SJCRH30 (cell line): ENCODE measurements at places on chromosomes 12 and 14.
A peak's percentile ranks its signal among the peaks of the same experiment; 100 is the strongest.

GRCh38 chr12:104526320-104526719 is 69.6 kb downstream of the CHST11 start:
- DNase-seq = peak; percentile 45

DNA sequence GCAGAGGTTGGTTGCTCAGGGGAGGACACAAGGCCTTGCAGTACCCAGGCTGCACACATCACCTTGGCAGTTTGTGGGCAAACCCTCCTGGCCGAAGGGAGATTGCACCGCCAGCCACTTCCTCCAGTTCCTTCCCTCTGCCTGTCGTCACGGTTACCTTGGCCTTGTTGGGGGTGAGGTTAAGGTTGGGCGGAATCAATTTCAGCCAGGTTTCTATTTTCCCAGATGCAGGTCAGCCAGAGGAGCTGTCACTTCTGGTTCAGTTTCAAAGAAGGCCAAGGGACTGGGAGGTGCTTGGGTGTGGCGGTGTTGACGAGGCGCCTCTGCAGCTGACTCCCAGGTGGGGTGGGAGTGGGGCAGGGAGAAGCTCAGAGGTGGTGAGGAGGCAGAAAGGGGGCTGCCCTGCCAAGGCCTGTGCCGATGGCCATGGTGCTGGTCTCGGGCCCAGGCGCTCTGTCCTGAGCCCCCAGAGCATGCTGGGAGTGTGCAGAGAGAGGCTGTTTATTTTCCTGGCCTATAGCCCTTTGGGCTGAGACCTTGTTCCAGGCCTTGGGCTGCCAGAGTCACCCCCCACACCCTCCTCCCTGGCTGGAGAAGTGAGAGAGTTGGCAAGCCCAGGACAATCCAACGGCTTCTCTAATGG is 31.4 kb downstream of the JDP2 start:
- no peak for DNase-seq

DNA sequence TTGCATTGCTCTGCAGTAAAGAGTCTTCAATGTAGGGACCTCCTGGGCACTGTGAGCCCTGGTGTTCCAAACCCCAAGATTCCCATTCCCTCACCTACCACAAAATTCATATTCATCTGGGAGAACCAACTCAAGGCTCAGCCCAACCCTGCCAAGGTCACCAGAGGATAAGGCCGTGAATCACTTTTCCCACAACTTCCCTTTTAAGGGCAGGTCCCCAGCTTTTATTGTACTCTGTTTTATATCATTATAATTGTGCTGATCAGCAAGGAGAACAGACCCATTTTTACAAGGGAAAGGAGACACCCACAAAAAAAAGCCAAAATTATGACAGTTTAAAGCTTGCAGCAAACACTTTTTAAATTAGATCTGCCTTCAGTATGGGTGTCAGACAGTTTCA is 363.0 kb upstream of the FKBP4 start:
- no peak for DNase-seq

GRCh38 chr12:14572401-14572800 is 4.7 kb upstream of the PLBD1 start:
- no peak for DNase-seq

DNA sequence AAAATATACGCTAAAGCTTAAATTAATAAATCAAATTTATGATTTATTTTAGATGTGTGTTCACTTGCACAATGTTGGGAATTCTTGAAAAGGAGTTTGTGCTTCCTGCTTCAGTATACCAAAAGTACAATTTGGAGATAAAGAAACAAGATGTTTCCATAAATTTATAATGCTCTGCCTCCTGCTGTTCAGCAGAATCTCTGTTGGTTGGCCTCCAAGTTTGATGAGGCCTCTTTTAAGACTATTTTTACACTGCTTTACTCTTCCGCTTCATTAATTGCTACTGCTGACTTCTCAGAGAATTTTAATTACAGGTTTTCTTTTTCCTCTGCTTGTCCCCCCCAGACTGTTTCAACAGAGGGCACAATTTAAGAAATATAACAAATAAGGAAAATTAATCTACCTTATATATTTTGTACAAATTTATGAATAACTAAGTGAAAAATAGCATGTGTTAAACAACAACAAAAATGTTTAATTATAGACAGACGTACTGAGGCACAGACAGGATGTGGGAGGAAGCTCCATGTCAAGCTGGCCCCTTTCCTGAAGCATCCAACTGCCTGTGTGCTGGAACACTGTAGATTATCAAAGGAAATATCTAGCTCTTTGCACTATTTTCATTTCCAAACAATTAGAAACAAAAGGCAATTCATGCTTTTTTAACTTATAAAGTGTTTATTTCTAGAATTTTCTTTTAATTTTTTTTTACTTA is 83.9 kb downstream of the PIK3C2G start:
- no peak for DNase-seq

- DNase-seq = no peak
Measured at GRCh38 chr14:103892247-103892646, 36.0 kb upstream of the TDRD9 start.

- DNase-seq = no peak
Measured at GRCh38 chr14:102154821-102155549, 15.3 kb downstream of the WDR20 start.

- DNase-seq = no peak
Measured at GRCh38 chr12:10339053-10339840, 31.6 kb downstream of the KLRD1 start.

GRCh38 chr14:89430391-89431236 is 13.6 kb upstream of the FOXN3 start:
- no peak for DNase-seq

- DNase-seq = peak; percentile 73
Measured at GRCh38 chr12:124191024-124191359, 103.9 kb upstream of the RFLNA start.

GRCh38 chr14:65422088-65422834 is 9.7 kb downstream of the FUT8 start:
- no peak for DNase-seq

DNA sequence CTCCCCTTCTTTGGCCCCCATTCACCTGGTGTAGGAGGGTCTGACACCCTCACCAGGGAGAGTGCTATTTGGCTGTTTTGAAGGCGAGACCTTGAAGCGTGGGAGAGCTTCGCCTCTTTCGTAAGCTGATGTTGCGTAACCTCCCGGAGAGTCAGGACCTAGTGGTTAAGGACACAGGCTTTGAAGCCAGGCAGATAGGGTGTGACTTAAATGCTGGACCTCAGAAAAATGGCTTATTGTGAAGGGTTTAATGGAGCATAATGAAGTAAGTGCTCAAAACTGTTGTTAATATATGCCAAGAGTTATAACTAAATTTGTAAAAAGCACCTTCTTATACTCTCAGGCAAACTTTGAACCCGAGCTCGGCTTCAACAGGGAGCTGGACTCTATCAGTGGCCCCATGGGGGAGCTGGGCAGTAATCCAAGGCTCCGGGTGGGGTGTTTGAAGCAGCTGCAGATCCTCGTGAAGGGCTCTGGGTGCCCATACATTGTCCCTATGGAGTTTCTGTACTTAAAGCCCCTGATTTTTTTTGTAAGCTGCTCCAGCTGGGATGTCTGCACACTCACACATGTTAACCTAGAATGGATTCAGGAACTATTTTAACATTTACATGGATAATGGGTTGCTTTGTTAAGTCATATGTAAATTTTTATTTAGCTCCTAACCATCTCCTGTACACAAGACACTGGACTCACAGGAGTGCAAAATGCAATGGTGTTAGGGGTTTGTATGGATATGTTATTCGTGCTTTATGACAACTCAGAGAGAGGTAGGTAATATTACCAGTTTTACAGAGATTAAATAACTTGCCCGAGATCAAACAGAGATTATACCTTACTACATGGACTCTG is 26.0 kb downstream of the PPFIBP1 start:
- peak; percentile 90 for DNase-seq

GRCh38 chr14:21003788-21004346 is 4.8 kb downstream of the SLC39A2 start:
- peak; percentile 19 for DNase-seq

DNA sequence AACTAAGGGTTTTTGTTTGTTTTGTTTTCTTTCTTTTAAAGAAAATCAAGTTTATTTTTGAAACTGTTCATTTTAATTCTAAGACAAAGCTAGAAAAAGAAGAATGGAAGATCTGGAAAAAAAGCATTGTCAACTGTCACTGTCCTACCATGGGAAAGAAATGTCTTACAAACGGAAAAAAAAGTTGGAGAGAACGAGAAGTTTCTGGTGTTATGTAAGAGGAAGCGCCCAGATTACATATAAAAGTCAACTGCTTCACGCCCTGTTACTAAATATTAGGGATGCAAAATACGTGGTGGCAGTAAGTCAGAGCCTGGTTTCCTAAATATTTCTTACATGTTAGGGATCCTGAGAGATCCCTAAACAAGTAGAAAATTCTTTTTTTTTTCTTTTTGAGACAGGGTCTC is 14.3 kb upstream of the FBXL14 start:
- peak; percentile 36 for DNase-seq

DNA sequence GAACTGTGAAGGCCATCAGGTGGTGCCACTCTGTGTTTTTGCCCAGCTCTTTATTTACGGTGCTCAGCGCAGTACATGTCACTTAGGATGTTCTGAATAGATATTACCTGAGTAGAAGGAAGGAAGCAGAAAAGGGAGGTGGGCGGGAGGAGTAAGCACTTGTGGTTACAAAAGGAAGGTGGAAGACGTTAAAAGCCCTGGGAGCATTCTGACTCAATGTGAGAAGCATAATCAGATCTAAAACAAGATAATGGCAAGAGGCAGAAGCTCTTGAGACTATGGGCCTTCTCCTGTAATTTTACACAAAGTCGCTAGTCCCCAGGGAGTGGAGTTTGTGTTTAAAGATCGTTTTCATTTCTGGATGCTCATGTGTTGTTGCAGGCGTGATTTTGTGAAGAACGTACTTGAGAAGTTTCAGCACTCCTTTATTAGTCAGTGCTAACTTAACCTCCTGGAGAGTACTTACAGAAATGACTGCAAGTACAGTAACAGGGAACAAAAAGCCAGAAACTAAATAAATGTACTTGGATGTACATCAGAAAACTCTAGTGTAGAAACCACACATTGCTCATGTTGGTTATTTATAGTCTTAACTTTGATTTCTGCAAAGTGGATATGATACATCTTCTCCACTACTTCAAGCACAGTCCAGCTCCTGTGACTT is 1523.5 kb downstream of the AACS start:
- DNase-seq = no peak

GRCh38 chr12:22447223-22447622 is 97.1 kb downstream of the C2CD5 start:
- DNase-seq = no peak

DNA sequence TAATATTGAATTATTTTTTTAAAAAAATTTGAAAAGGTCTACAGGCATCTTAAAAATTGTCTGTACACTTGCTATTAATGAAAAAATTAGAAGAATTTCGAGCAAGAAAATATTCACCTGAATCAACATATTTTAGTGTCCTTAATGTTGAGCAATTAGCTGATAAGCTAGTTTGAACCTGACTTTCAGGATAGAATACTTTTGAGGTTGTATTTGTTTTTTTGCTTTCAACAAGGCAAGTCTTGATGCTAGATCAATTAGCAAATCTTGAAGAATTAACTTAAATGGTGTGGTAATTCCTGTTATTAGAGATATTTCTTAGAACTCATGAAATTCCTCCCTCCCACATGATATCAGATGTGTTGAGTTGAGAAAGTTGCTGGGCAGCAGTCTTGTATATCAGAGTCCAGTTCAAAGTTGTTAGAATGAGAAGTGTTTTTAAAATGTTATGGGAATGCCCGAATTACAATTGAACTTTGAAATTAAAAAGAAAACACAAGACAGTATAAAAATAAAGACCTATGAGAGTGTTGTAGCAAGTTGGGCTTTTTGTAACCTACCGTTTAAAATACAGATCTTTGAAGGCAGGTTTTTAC is 119.2 kb downstream of the TRMT5 start:
- DNase-seq = no peak

DNA sequence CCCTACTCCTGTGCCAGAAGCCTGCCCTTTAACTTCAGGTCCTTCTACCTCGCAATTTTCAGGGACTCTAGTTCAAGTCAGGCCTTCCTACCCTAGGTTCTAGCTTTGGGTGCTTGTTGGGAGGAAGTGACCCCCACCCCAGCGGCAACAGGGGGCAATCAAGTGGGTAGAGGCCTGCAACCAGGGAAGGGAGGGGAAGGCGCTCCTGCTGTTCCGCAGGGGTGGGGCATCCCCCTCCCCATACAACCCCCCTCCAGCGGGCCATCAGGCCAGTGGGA is 204 bp upstream of the PRPH start:
- no peak for DNase-seq

- DNase-seq = no peak
Measured at GRCh38 chr14:93780813-93781400, 7.4 kb downstream of the PRIMA1 start.

DNA sequence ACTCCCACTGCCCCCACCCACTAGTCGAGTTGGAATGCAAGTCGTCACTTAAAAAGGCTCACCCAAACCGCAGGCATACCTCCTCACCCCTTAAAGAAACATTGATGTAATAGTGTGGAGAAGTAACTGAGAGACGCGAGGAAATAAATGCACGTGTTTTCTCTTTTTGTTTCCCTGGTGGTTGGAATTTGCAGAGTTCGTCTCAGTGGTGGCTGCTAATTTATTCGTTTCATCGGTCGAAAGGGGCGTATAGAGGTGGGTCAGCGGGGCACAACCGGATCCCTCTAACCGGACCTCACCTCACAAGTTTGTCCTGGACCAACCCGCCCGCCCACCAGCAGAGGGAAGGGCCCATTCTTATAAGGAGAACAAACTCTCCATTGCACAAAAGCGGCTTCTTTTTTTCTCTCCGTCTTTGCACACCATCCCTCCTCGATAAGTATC is 5.0 kb upstream of the NPAS3 start:
- peak; percentile 41 for DNase-seq

GRCh38 chr14:100422556-100423316 is 99.6 kb downstream of the SLC25A47 start:
- no peak for DNase-seq

- no peak for DNase-seq
Measured at GRCh38 chr14:49206828-49207227, 379.4 kb downstream of the RPS29 start.

- DNase-seq = no peak
Measured at GRCh38 chr12:128909653-128910052, 56.4 kb downstream of the GLT1D1 start.

- DNase-seq = no peak
Measured at GRCh38 chr12:92295523-92295922, 149.9 kb upstream of the BTG1 start.

DNA sequence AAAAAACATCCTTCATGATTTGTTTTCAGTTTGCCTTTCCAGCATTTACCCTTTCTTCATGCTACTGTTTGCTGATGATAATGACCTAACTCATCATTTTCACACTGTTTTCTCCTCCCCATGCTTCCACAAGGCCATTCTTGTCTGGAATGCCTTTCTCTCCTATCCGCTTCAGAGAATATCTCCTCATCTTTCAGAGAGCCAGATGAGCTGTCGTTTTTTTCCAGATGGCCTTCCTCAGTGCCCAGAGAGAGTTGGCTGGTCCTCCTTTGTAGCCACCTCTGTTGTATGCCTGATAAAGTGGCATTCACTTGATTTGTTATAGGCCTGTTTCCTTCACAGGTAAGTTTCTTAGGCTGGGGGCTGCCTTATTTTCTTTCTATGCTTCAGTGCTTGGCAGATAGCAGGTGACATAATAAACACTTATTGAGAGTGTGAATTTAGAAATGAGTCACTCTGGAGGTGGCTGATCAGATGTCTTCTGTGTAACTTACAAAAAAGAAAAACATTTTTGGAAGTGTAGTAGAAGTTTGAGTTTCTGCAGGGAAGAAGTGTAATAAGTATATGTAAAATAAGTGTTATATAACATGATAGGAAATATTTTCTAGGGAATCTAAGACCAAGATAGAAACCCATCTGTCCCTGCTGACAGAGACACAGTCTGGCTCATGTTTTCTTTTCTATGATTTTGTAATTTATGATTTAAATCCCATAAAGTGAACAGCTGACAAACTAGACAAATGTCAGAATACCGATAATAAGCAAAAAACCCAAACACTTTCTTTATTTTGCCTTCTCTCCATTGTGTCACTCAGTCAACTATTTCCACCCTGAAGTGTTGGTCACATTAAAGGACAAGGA is 174.5 kb downstream of the DACT1 start:
- no peak for DNase-seq
